Omental fat pad (tissue), 4 donors: ENCODE measurements at places on chromosomes 3 and 15. TPM values are rescaled to one million over a fixed set of nuclear protein-coding genes. Genes with fewer than 3 reads are reported as not detected.
A peak's percentile ranks its signal among the peaks of the same experiment; 100 is the strongest.

GRCh38 chr3:128378631-128379347, 87.9 kb downstream of the DNAJB8 start:
- DNase-seq = no peak

DNA sequence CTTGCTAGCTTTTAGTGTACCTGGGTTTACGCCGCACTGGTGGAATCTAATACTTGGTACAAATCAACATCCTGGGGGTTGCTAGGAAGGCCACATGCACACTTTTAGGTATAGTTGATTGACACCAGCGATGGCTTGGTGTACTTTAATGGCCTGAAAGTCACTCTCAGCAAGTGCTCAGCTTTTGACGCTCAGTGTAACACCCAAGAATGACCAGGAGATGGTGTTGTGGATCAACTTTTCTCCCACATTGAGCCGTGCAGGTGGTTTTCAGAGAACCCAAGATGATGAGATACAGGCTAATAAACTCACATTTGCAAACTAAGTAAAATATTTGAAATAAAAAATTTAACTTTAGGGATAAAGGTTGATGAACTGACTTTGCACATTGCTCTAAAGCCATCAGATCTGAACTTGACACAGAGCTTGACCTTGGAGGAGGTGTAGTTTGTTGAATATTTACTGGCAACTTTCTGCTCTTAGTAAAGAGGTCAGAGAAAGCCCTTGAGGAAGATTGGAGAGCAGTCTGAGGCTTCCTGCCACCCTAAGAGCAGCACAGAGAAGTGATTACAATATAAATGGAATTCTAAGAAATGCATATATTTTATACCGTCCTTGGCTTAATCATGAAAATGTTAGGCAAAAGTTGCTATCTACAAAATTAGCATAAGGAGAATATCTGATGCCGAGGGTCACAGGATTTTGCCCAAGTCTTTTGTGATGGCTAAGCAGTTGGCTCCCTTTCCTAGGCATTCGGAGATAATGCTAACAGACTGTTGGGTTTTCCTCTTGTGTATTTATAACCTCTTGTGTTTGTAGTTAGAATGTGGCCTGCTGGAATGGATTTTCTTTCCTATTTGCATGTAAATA, 143.4 kb upstream of the RASGRP1 start:
- no peak for DNase-seq

The GOLGA6B gene
- total RNA-seq = not detected

DNA sequence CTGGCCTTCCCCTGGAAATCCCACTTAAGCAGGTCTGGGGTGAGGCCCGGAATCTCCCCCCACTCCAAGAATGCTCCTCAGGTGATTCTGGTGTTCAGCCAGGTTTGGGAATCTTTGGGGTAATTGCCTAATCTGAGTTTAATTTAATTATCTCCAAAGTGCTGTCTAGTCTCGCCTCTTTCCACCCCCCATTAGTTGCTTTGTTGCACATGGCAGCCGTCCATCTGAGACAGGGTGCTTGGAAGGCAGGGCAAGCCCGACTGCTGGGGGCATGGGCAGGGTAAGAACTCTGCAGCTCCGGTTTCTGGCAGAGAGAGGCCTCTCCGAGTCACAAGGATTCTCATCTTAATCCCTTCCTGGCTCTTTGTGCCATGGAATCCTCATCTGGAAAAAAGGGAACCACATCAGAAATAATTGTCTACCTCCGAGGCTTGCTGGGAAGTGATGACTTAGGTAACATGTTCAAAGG, 15.0 kb downstream of the IL17RD start:
- DNase-seq = no peak

The FBXW12 gene
- total RNA-seq = not detected

DNA sequence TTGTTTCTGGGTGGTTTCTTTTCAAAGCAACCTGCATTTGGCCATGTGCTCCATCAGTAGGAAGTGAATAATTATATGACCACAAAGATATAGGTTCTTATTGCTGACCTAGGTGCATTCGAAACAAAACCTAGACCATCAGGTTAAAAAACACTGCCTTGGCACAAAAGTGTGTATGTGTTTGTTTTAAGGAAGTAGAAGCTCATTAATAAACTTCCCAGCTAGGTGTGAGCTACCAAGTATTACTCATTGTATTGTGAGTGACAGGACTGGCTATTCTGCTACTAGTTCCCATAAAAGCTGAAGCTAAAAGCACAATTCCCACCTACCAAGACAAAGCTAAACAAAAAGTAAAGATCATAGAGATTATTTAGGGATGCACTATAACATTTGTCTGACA, 168.2 kb downstream of the TP63 start:
- no peak for DNase-seq

DNA sequence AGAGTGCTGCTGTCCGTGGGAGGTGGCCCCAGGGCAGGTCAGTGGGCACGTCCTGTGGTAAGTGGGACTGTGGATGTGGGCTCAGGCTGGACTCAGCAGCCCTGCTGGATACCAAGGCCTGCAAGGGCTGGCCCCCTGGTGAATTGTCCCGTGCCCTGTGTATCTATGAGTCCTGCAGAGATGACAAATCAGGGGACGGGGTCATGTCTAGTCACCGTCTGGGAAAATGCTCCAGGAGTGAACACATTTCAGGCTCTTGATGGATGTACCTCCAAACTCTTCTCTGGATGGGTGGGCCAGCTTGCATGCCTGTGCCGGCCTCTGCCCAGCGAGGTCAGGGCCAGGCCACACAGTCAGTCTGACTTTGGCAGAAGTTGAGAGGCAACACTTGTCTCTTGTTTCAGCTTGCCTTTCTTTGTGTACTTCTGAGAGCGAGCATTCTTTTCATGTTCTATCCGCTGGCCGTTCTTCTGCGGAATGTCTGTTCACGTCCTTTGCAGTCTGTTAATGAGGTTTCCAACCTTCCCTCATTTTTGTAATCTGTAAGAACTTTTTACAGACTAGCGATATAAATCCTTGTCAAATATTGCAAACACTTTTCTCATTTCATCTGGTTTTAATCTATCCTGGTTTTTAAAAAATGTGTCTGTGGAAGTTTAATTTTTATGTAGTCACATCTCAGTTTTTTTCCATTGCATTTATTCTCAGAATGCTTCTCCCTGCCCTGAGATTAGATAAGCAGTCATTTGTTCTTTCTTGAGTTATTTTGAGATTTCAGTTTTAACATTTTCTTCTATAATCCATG, 11.4 kb upstream of the STAB1 start:
- DNase-seq = no peak

The FANCD2 gene
- 1.7 TPM for total RNA-seq

- DNase-seq = no peak
Measured at GRCh38 chr3:197994736-197995135, 34.7 kb downstream of the LMLN start.

GRCh38 chr15:89018207-89018606, 70.0 kb upstream of the ABHD2 start:
- no peak for DNase-seq

The SCAMP2 gene
- 67.6 TPM for total RNA-seq

GRCh38 chr3:44340058-44340395, 1.5 kb downstream of the TCAIM start:
- DNase-seq = no peak

DNA sequence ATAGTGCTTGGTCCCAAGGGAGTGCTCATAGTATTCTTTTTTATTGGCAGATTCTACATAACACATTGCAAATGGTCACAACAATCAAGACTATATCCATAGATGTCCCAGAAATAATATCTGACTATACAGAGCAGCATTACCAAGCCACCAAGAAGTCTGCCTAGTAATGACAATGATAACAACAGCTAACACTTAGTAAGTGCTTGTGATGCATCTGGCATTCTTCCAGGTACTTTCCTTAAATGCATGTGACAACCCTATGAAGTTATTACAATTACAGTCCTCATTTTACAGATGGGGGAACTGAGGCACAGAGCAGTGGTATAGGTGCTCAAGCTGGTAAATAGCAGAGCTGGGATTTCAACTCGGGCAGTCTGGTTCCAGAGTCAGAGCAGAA, 49.6 kb upstream of the ICE2 start:
- no peak for DNase-seq

DNA sequence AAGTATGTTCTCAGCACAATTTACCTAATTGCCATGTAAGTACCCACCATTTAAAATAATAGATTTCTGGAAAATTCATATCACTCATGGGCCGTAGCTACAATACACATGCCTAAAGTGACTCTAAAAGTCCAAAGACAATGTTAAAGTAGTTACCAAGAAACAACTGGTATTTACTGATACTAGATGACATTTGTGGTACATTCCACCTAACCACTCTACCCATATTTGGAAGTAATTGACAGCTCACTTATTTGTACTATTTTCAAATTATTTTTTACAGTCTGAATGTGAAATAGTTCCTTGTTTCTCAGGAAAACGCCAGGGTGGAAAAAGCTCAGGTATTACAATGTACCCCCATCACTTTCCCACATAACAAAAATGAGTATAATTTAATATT, 573.0 kb downstream of the MECOM start:
- no peak for DNase-seq

The PAQR5 gene
- 11.9 TPM for total RNA-seq

- no peak for DNase-seq
Measured at GRCh38 chr15:63514531-63514943, 10.1 kb downstream of the USP3 start.

GRCh38 chr15:35667908-35668307, 121.9 kb upstream of the DPH6 start:
- DNase-seq = no peak

- DNase-seq = no peak
Measured at GRCh38 chr3:168197162-168197561, 101.4 kb upstream of the GOLIM4 start.

GRCh38 chr15:65032801-65033537, 3.5 kb upstream of the MTFMT start:
- no peak for DNase-seq

GRCh38 chr15:25803541-25803940, 59.6 kb downstream of the ATP10A start:
- DNase-seq = no peak

The TEX9 gene
- total RNA-seq = 5.0 TPM

DNA sequence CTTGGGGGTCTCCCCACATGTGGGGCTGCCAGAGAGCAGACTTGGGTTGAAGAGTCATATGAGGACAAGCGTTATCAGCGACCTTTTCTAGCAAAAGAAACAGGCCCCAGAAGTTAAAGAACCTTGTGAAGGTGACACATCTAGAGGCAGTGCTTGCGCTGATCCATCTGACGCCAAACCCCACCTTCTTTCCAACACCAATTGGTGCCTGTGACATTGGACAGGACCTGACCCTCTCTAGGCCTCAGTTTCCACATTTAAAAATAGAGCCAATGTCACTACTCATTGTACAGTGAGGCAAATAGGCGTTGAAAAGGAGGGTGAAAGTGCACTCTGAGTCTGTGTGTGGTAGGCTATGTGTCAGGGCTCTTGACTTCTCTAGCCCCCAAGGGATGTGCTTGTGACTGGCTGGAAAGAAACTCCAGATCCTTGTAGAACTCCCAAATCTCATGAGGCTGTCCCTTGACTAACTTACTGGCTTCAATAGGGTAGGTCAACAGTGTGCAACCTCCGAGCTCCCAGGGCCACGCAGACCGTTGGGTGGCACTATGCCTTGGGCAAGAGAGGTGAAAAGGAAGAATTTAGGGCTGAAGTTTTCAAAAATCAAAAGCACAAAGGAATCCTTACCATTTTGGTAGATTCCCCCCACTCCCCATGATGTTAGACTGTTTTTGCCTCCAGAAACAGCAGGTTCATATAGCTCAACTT, 666 bp upstream of the FAM219B start:
- DNase-seq = no peak

DNA sequence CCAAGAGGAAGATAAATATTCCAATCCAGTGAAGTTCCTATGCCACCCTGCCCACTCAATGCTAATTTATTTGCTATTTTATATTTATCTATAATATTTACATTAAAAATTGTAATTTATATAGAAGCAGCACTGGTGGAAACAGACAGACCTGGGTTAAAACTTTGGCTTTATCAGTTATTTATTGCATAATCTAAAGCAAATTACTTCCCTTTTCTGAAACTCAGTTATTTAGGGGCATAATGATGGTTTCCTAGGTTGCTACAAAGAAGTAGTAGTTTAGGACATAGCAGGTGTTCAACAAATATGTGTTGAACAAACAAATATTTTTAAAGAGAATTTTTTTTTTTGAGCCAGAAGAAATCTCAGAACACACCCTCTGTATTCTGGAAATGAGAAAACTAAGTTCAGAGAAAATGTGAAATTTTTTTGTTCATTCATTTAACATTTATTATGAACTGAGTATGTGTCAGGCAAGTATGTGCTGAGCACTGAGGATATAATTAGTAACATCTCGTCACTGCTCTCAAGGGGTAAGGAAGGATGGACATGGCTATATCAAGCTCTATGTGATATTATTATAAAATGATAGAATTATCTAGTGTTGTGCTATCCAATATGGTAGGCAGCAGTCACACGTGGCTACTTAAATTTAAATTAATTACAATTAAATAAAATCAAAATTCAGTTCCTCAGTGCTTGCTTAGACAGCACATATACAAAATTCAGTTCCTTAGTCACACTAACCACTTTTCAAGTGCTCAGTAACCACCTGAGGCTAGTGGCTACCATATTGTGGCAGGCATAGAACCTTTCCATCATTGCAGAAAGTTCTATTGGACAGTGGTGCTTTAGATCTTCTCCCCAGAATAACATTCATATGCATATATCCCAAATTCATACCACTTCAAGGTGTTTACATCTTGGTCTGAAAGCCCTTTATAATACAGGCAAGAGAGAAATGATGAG, 7.0 kb upstream of the UBE2Q2 start:
- DNase-seq = no peak

- no peak for DNase-seq
Measured at GRCh38 chr15:70343961-70344621, 246.4 kb upstream of the TLE3 start.

DNA sequence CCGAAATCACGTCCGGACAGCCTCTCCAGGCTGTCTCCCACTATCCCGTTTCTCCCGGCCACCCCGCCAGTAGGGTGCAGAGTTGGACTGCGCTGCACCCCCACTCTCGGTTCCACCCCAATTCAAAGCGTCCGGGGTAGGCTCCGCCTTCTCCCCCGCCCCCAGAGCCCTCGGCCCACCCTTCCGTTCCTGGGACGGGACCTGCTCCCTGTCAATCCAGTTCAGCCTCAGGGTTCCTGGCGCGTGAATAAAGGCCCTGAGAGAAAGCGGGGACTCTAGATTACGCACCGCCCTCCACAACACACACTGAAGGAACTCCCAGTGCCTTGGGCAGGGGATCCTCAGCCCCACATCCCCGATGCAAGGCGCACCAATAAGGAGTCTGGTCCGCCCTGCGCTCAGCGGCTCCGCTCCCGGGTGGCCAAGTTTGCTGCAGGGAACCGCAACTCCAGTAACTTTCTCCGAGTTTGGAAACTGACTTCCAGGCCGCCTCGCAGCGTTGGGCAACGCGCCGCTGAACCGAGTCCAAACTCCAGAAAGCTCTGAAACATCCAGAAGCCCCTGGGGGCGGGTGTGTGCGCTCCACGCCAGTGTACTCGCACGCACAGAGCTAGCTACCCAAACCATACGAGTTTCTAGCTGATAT, 1.9 kb downstream of the ADAMTS9 start:
- peak; percentile 52 for DNase-seq

GRCh38 chr15:76235186-76235826, 76.0 kb downstream of the ETFA start:
- DNase-seq = no peak

The CTDSPL gene
- total RNA-seq = 38.0 TPM

The DUOXA2 gene
- total RNA-seq = not detected
